Cerebellar cortex (tissue), 1 donor: ENCODE measurements at places on chromosomes 4 and X.

DNA sequence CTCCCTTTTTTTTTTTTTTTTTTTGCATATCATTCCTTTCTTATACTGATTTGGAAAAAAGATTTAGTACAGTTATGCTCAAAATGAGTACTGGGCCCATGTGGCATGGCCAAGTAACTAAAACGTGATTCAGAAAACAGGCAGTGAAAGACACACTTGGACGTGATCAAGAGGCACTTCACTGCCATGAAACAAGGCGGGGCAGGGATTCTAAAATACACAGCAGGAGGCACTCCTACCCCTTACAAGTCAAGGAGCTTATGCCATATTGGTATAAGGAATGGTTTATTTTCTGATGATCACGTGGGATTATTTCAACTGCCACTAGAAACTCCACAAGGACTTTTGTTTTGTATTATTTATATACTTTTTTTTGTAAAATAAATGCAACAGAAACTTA is 72.0 kb downstream of the CHST7 start:
- DNase-seq = no peak

DNA sequence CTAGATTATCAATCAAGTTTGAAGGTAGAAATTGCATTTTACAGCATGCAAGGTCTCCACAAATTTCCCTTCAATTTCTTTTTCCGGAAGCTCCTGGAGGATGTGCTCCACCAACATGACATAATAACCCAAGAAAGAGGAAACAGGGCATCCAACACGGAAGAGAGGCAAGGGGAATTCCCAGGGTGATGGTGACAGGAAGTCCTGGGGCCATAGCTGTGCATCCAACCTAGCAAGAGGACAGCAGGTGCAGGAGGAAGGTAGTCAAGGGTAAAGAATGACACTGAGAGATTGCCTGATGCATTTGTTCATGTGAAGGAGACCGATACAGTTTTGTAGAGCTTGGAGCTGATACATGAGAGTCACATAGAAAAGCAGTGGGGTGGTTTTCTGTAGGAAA is 115.7 kb upstream of the LSM6 start:
- no peak for DNase-seq

DNA sequence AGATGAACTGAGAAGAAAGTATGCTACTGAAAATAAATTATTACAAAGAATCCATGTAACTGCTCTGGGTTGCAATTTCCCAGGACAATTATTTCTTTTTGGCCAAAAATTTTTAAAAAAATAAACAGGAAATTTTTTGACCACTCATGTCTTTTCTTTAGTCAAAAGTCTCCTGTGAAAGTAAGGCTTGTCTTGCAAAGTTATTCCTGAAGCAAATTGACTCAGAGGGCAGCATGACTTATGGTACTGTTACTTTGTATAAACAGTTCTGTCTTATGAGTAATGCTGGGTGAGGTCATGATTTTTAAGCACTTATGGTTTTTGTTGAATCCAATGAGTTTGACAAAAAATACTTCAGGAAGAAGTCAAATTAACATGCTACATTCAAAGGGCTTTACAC is 292.8 kb upstream of the ARSJ start:
- no peak for DNase-seq

GRCh38 chr4:155773196-155773800 is 14.5 kb downstream of the GUCY1B1 start:
- no peak for DNase-seq

GRCh38 chr4:86981789-86982188 is 47.0 kb downstream of the AFF1 start:
- no peak for DNase-seq

DNA sequence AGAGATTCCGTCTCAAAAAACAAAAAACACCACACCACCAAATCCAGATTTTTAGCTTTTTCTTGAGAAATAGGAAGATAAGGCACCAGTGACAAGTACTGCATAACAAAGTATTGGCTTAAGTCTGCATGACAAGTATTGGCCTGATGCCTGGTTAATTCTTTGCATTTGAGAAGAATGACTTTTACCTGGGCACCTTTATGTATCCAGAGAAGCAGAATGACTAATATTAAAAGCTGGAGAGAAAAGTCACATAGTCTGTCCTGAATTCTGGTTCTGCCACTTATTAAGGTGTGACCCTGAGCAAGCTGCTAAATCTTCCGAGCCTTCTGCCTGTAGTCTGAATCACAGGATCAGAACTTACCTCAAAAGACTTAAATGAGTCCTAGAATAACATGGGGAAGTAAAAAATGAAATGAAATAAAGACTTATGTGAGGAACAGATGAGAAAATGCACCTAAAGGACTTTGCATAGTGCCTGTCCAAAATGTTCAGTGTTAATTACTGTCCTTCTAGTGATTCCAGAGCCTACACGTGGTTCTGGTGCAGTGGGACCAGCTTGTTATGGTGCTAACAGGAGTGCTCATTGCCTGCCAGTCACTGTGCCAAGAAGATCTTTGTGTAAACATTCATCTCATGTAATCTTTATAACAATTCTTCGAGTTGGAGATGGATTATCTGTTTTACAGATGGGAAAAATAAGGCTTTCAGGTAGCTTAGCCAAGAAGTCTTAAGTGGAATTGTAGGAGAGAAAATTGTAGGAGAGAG is 31.6 kb downstream of the UGDH start:
- DNase-seq = no peak
